ENCODE measurements at places on chromosomes 4 and X.

GRCh38 chr4:53956053-53956452, 108.4 kb downstream of the CHIC2 start:
- DNase-seq: no peak

DNA sequence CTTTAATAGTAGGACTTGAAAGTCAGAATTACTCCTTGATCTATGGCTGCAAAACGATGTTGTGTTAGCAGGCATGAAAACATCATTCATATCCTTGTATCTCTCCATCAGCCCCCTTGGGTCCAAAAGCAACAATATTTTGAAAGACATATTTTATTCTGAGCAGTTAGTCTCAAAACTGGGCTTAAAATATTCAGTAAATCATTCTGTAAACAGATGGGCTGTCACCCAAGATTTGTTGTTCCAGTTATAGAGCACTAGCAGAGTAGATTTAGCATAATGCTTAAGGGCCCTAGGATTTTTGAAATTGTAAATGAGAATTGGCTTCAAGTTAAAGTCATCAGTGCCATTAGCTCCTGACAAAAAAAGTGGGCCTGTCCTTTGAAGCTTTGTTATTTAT, 1565.6 kb downstream of the STIM2 start:
- no peak for DNase-seq

DNA sequence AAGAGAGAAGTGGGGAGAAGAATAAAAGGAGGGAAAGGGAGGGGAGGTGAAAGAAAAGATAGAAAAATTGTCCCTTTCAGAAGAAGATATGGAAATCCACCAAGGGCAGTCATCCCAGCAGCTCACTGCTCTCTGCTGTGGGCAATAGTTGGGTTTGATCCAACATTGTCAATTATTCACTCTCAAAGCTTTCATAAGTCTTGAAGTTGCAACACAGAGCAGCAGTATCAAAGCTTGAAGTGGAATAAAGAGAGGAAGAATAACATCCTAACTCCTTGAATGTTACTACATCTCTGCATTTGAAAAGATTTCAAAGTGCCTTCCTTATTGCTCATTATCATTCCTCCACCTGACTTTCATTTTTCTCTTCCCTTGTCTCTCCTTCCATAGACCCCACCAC, 62.3 kb upstream of the HHIP start:
- DNase-seq: peak; percentile 58

DNA sequence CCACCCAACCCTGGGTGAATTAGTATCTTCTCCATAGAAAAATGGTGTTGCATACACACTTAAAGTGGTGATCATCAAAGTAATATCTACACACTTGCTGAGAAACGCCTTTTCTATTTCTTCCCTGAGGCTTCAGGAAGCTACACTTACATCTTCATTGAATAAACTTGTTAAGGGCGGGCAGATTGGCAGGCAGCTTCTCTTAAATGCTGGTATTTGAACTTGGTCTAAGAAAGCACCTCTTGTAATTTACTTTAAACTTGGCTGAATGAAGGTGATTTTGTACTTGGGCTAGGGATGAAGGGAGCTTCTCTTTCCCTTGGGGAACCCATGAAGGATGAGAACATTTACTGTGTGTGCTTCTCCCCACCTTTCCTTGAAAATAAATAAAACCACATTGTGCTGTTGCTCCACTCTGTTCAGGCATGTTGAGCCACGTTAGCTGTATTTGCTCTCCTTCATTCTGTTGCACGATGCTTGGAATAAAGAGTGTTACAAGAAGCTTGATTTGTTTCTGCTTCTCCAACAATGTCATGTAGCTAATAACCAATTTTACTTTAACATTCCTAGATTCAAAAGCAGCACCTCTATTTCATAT, 430.1 kb downstream of the ANKRD50 start:
- DNase-seq: no peak

DNA sequence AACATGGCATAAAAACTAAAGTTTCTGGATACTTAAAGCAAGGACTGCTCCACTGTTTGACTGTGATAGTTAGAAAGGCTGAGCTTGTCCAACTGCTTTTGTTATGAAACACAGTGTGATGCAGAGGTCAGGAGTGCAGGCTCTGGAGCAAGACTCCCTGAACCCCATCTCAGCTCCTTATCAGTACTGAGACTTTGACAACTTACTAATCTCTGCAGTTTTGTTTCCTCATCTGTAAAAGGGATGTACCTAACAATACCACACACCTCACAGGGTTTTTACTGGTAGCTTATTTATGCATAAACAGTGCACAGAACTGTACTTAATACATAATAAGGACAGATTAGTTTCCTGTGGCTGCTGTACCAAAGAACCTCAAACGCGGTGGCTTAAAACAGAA, 804.3 kb downstream of the FSTL5 start:
- no peak for DNase-seq

GRCh38 chr4:100466501-100466900, 51.3 kb downstream of the EMCN start:
- DNase-seq: no peak

DNA sequence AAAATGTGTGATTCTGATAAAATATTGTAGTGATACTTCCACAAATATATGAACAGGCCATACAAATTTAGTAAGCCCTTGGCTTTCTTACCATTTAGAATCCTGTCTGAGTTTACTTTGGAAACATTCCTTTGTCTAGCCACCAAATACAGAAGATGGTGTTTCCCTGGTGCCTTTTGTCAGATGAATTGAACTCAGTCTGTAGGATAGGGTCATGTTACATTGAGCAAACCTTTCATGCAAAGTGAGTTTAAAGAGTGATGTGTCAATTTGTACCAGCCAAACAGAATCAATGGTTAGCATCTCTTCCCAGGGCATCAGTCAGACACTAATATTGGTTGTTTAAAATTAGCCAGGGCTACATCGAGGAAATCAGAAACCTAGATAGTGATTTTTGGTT, 1443.4 kb downstream of the ARAP2 start:
- DNase-seq: no peak

DNA sequence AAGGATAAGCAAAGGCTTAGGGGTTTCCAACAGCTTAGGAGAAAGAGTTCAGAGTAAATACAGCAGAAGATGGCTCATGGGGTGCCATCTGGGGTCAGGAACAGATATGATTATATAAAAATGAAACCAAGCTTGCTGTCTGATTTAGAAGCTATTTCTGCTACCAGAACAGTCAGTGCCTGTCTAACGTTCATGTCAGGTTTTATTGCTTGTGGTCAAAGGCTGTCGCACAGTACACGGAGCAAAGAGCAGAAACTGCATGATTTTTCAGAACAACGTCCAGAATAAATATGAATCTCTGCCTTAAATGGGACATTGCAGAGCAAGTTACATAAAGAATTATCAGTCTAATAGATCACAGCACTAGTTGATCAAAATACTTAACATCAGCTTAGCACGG, 17.4 kb downstream of the CETN2 start:
- no peak for DNase-seq

GRCh38 chr4:143335979-143336780, 496 bp upstream of the GAB1 start:
- peak; percentile 82 for DNase-seq

- DNase-seq: no peak
These were observed 104.1 kb upstream of the GPRIN3 start for GRCh38 chr4:89411539-89412309.

DNA sequence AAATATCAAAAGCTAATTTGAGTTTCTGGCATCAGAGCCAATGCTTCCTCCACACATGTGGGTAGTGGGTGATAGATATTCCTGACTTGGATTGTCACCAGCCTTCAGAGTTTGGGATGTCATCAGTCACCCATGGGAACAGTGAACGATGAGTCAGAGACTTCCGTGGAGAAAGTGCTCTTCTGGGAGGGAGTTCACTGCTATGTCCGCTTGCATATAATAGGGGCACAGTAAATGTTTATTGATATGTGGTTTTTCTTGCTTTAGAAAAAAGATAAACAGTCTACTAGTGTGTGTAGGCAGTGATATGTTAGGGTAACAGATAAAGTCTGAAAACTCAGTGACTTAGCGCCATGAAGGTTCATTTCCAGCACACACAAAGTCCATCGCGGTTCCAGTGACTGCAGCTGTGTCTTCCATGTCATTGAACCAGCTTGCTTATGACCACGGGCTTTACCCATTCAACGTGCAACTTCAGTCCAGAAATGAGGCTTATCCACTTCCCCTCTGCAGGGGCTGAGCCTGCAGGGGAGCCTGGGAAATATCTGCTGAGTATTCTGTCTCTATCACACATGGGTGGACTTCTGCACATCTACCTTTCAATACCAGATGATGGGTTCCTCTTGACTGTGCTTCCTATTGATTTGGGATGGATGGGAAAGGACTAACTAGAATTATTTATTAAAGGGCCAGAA, 87.7 kb upstream of the WWC2 start:
- no peak for DNase-seq

- peak; percentile 12 for DNase-seq
These were observed 45.8 kb downstream of the HDAC8 start for GRCh38 chrX:72526534-72527508.

- no peak for DNase-seq
These were observed 16.3 kb downstream of the PROM1 start for GRCh38 chr4:16067515-16067914.

- DNase-seq: no peak
These were observed 25.2 kb downstream of the P2RY8 start for GRCh38 chrX:1511829-1512228.

DNA sequence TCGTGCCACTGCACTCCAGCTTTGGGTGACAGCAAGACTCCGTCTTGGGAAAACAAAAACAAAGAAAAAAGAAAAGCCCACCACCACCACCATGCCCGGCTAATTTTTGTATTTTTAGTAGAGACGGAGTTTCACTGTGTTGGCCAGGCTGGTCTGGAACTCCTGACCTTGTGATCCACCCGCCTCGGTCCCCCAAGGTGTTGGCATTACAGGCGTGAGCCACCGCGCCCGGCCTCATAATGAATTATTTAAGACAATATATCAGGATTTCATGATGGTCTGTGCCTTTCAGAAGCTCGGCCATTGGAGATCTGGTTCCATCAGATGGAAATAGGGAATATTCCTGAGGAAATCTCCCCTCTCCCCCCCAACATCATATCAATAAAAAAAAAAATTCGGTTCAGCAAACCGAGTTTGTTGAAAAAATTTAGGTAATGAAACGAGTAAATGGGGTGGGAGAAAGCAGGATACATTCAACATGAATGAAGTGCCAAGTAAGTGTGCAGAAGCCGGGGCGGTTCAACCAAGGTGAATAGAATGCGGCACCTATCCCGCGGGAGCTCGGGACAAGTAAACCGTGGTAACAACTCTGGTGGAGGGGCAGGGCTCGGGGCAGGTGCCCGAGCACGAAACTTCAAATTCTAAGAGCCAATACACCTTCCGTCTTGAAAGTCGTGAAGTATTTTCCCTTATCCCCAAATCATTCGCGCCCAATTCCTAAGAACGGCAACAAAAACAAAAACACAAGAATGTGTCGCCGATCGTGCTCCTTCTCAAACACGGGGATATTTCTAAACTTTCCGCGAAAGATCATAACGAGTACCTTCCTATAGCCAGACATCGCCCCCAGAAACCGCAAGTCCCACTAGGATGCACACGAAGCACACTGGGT, 773 bp upstream of the TXLNG start:
- no peak for DNase-seq

DNA sequence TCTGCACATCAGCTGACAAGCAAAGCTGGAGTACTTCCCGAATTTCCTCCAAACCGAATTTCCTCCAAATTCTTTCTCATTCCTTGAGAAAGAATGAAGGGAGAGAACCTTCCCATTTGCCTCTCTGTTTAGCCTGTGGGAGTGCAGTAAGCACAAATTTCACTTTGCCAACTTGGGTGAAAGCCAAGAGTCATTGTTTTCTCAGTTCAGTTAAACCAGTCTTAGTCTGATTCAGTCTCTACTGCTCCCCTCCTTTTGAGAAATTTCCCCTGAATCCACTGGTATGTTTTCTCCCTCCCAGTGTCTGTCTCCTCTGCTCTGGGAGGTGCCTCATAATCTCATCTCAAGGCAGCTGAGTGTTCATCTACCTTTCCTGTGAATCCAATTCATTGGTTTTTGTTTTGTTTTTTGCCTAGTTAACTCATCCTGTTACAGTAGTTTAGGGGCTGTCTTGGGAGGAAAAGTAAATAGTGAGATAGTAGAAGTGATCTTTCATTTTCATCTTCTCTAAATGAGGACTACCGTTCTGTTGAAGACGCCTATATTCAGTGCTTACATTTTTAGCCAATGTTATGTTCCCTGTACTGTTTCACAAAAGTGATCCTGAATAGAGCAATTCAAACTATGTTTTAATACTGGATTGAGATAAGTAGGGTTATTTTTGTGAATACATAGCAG, 49.0 kb downstream of the SYTL5 start:
- peak; percentile 18 for DNase-seq

DNA sequence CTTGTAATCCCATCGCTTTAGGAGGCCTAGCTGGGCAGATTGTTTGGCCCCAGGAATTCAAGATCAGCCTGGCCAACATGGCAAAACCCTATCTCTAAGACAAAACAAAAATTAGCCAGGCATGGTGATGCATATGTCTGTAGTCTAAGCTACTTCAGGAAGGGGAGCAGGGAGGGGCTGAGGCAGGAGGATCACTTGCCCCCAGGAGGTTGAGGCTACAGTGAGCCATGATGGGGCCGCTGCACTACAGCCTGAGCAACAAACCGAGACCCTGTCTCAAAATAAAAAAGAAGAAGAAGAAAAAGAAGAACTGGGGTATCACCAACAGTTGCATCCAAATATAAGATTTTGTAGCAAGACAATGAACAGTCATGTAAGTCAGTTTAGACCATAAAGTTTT, 47.3 kb upstream of the NFKB1 start:
- DNase-seq: no peak

GRCh38 chrX:133649651-133650050, 234.4 kb upstream of the GPC4 start:
- no peak for DNase-seq

- DNase-seq: peak; percentile 24
These were observed 437.5 kb upstream of the FGF16 start for GRCh38 chrX:77009691-77010090.

DNA sequence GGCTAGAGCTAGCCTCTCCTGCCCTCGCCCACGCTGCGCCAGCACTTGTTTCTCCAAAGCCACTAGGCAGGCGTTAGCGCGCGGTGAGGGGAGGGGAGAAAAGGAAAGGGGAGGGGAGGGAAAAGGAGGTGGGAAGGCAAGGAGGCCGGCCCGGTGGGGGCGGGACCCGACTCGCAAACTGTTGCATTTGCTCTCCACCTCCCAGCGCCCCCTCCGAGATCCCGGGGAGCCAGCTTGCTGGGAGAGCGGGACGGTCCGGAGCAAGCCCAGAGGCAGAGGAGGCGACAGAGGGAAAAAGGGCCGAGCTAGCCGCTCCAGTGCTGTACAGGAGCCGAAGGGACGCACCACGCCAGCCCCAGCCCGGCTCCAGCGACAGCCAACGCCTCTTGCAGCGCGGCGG, at the start of gene AR:
Gene AR (plus strand): TSS at position 204 of the 400 bp plus-strand sequence. CDS start 1,126 bp downstream, outside the sequence.
- DNase-seq: peak; percentile 47

DNA sequence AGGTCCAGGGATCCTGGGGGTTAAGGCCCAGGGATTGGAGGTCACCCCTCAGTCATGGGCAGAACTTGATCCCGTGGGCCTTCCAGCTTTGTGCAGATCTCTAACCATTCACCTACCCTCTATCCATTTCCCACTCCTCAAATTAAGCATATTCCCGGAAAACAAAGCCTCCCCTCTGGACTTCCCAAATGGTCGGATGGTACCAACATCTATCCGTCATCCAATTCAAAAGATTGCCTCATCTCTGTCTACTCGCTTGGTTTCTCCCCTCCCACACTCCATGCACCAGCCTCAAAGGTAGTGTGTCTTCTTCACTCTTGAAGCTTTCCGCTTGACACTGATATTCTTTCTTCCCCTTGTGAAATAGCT, 473 bp upstream of the BCLAF3 start:
- no peak for DNase-seq

Measured in brain microvascular endothelial cell (primary cell).